ENCODE measurements at places on chromosomes 1 and 21. TPM values are rescaled to one million over a fixed set of nuclear protein-coding genes. Genes with fewer than 3 reads are reported as not detected.

GRCh38 chr1:27562534-27563340 is 41.2 kb downstream of the AHDC1 start:
- no peak for DNase-seq

DNA sequence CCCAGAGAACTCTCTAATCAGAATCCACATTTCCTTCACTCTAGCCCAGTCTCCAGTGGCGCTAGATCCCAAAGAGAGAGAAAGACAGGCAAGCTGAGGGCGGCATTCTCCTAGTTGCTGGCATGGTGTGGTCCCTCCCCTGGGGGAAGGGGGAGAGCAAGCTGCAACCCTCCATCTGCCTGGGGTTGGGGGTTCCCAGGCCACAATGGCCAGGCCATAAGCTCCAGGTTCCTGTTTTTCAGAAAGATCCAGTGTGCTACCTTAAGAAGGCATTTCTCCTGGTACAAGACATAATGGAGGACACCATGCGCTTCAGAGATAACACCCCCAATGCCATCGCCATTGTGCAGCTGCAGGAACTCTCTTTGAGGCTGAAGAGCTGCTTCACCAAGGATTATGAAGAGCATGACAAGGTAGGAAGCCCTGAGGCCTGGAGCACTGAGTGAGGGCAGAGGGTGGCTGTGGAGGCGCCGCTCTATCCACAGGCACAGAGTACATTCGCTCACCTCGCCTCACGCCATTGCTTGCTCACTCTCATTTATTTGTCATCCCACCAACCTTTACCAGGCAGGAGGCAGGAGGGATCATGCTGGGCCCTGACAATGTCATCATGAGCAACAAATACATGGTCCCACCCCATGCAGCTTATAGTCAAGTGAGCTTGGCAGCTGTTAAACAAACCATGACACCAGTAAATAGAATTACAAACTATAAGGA is 6.6 kb downstream of the CSF1 start:
- no peak for DNase-seq

DNA sequence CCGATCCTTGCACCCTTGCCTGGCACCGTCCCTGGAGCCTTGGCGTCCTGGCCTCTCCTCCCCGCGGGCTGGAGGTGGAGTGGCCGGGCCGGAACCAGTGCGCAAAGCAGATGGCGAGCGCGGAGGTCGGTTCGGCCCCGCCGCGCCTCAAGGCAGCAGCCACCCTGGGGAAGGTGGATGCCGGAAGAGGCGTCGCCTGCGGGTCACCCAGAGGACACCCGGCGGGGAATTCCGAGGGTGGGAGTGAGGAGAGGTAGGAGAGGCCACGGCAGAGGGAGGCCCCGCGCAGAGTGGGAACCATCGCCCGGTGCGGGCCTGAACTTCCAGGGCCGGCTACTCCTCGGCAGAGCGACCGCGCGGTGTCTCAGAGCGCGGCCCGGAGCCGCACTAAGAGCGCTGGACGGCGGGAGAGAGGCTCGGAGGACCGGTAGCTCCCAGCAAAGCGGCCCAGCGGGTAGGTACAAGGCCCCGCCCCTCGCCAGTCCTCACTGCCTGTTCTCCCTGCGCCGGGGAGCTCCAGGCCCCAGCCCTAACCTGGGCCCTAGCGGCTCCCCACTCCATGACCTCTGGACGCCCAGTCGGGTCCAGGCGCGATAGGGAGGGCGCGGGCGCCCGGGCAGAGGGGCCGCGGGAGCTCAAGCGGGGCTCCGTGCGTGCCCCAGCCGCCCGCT is at the start of gene RNF207:
Gene RNF207 (plus strand): TSS at position 271 of the 671 bp plus-strand sequence. CDS start 417 bp downstream, outside the sequence.
- peak; percentile 59 for DNase-seq

- no peak for DNase-seq
These were observed 1145.6 kb downstream of the KCNT2 start for GRCh38 chr1:195462646-195463045.

The DTL gene
- total RNA-seq = 1.1 TPM

The OR2L13 gene
- not detected for total RNA-seq

GRCh38 chr1:89465201-89465600 is 59.4 kb upstream of the LRRC8B start:
- DNase-seq = peak; percentile 93

- DNase-seq = peak; percentile 15
These were observed 321.0 kb upstream of the LRRC7 start for GRCh38 chr1:69246710-69247109.

- no peak for DNase-seq
These were observed 25.3 kb downstream of the TFF3 start for GRCh38 chr21:42289926-42290325.

GRCh38 chr1:226664413-226665101 is 74.5 kb downstream of the ITPKB start:
- no peak for DNase-seq

GRCh38 chr21:45128613-45129188 is 54.3 kb downstream of the ADARB1 start:
- peak; percentile 67 for DNase-seq

The TNNT2 gene
- total RNA-seq = 0.69 TPM

The PEX14 gene
- total RNA-seq = 10.2 TPM

DNA sequence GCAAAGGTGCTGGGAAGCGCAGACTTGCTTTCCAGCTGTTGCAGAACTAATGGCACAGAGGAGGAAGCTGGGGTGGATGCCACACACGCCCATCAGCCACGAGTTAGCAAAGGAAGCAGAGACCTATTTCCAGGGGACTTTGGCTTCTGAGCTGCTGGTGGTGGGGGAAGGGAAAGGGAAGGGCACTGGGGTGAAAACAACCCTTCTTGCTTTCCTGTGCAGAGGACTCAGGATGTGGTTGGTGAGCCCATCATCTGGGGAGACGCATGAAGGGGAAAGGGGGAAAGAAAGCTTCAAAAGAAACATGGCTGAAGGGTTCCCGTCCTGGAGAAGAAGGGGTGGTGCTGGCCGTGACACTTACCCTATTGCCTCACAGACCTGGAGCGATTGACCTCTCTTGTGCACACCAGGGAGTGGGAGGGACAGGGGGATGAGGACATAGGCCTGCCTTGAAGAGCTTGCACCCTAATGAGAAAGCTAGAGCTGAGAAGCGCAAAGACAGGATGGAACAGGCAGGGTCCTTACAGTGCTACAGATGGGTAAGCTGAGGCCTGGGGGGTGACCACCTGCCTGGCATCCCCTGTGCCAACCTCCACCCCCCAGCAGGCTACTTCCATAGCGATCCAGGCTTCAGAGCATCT is 140.8 kb upstream of the RAB4A start:
- no peak for DNase-seq

GRCh38 chr1:9385801-9386573 is 93.3 kb downstream of the SPSB1 start:
- DNase-seq = no peak

DNA sequence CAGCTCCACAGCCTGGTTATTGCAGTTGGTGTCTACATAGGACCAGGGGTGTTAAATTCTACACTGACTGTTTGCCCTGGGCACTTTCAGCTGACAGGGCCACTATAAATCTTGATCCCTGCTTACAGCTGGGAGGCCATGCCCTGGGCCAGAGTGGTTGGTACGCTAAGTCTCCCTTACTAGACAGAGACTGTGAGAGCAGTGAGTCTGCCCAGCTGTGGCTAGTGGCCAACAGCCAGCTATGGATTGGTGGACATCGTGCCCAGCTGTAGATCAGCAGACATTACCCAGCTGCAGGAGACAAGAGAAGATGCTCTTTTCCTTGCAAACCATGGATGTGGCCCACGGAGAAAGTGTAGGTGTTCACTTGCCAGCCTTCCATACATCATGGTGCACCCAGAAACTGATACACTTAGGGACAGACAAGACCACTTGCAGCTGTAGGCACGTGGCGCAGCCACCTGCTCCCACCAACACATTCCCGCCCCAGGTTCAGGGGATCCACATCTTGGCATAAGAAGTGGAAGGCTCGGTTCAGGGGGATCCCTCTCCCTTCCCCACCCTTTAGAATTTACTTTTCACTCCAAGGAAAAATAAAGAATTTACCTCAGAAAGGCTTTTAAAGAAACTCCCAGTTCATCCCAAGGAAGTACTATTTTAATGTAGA is 16.4 kb upstream of the PAX7 start:
- DNase-seq = no peak

The TPTE gene
- not detected for total RNA-seq

The MPC2 gene
- 39.0 TPM for total RNA-seq

The SLC35E2B gene
- 10.8 TPM for total RNA-seq

DNA sequence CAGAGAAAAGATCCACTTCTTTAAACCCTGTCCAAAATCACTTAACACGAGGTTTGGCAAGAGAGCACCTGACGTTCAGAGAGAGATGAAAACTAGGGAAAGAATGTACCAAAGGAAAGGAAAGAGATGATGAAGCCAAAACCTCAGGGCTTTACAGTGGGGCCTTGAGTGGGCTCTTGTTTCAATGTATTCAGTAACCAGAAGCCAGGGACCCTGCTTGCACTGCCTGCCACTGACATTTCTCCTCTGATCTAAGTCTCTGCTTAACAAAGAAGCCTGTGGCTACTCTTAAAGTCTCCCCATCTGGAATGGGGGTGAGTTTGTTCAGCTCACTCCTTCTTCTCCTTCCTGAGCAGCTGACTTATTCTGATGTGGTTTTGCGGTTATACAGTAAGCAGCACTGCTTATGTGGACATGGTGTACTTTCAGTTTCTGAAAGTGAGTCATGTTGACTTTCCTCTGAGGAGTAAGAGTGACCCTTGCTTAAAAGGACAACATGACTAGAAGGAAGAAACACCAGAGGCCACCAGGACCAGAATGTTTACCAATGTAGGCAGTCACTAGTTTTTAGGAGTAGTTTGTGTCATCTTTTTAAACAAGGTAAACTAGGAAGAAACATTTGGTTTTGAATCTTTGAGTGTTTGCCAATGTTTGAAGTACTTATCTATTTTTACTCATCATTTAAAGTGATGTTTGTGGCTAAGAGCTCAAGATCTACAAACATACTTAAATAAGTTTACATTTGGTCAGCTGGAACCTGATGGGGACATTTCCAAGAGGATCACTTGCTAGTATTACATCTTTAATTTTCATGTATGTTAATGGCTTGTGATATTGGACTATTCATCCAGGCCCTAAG is 87.4 kb downstream of the FASLG start:
- peak; percentile 100 for DNase-seq

The USH2A gene
- total RNA-seq = 0.05 TPM

GRCh38 chr1:199742547-199742946 is 285.0 kb upstream of the NR5A2 start:
- peak; percentile 95 for DNase-seq

The TEDDM1 gene
- not detected for total RNA-seq

The FCRL1 gene
- not detected for total RNA-seq

- DNase-seq = peak; percentile 53
These were observed 142.5 kb downstream of the SYT2 start for GRCh38 chr1:202567738-202568137.

DNA sequence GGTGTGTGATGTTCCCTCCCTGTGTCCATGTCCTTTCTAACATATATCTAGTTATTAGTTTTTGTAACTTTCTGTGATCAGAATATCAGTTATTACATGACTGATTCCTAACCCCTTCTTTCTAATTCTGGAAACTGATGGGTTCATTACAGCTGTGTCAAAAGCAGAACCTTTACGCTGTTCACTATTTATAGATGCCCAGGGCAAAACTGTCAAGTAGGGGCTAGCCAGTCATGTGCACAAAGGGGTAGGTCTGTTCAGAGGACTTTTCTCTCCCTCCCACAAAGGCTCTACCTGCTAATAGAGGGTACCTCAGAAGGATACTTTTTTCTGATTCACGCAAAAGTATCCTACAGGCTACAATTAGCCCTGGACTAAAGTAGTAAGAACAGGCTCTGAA is 79.2 kb downstream of the NRDC start:
- no peak for DNase-seq

The PGLYRP3 gene
- total RNA-seq = not detected

GRCh38 chr1:228976316-228976715 is 241.0 kb downstream of the RHOU start:
- DNase-seq = no peak

The PCP4 gene
- not detected for total RNA-seq

DNA sequence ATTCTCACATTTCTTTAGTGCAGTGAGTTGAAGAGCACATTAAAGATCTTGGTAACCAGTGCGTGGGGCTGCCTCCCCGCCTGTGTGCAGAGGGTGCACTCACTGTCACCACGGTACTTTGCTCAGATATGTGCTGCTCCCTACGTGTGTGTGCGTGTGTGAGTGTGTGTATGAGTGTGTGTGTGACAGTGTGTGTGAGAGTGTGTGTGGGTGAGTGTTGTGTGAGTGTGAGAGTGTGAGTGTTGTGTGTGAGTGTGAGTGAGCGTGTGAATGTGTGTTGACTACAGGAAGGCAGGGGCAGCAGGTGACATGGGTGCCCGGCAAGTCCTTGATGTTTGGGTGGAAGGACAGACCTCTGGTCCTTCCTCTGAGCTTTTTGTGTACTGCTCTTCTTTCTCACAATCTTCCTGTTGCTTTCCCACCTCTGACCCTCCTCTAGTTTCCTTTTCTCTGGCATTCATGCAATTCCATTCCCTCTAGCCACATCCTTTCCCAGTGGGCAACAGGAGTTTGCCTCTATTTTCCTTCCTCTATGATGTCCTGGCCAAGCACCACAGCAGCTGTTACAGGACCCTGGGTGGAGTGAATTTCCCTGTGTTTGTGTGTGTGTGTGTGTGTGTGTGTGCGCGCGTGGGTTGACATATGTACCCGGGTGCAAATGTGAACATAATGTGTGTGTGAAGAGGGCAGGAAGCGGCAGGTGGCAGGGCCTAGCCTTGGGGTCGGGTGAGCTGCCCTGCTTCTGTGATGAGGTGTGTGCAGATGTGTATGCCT is 19.8 kb downstream of the LHX4 start:
- DNase-seq = no peak

The GNAT2 gene
- total RNA-seq = not detected

The TTC22 gene
- total RNA-seq = 10.3 TPM

DNA sequence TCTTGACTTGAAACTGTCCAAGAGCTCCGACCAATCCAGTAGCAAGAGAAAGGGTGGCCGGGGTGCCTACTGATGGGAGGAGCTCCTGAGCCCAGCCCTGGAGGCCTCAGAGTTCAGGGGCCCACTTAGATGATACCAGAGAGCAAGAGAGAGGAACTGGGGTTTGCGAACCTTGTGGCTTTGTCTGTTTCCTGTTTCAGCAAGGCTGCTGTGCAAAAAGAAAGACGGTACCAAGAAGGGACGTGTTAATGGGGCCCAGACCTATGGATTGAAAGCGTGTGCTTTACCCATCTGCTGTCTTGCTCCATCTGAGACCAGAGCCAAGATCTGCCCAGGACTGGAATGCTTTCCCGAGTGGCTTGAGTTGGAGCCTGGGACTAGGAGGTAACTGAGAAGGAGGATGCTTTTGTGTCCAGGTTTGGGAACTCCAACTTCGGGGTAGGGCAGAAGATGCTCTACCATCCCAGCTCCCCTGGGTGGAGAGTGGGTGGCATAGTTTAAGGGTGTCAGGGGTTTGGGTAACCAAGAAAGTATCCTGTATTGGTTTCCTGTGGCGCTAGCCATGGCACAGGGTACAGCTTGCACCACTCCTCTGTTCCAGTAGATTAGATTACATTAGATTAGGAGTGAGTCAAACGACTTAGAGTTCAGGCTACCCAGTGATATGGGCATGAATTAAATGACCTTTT is at the start of gene TRAF3IP3:
Gene TRAF3IP3 (plus strand): TSS at position 128 of the 689 bp plus-strand sequence. CDS start 3,987 bp downstream, outside the sequence.
- no peak for DNase-seq
